ENCODE measurements at places on chromosomes 3 and 15.

DNA sequence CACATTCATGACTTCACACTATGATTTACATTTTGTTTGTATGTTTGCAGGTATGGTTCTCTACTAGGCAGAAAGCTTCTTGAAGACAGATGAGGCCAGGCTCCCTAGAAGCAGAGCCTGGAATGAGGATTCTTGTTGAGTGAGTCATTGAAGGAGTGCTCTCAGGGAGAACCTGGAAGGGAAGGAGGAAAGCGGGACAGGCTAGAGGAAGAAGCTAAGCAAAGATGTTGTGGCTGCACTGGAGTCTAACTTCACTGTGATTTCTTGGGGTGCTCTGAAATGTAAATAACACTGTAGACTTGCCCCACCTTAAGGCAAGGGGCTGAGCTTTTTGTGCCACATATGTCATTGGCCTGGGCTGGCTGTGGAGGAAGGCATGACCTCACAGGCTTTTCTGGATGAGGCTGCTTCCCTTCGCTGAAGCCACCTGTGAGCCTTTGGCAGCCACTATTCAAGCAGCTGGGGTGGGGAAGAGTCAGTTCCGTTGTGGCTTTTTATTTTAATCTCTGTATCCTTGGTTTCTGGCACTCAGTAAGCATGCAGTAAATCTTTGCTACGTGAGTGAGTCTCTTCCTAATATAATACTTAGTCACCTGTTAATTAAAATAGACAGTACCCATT is 307.3 kb downstream of the SV2B start:
- peaks cover 20% of the 10 kb centered on the region for H3K4me1 ChIP-seq
- peak overlapping the region; percentile 26 for H3K4me3 ChIP-seq
- peak; percentile 41 for DNase-seq
- H3K36me3 ChIP-seq = peaks cover 9% of the 10 kb centered on the region

DNA sequence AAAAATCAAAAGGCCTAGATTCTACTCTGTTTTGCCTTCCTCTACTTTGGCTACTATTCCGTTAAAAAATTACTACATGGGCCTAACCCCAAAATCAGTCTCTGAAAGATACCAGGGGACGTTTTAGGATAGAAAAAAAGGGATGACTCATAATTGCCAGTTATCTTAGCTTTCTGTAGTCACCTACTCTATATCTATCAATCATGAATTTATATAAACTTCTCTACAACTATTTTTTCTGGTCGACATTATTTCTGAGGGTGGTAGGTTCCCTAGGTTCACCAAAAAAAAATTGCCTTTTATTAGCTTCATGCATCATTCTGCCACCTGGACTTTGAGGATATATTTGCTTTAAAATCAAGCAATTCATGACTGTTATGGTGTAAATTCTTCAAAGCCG is 36.5 kb downstream of the RAF1 start:
- peaks cover 30% of the 10 kb centered on the region for H3K4me1 ChIP-seq
- no peak overlapping the region for H3K4me3 ChIP-seq
- no peaks in the 10 kb centered on the region for H3K27me3 ChIP-seq
- peaks cover 3% of the 10 kb centered on the region for H3K36me3 ChIP-seq
- no peak for DNase-seq

DNA sequence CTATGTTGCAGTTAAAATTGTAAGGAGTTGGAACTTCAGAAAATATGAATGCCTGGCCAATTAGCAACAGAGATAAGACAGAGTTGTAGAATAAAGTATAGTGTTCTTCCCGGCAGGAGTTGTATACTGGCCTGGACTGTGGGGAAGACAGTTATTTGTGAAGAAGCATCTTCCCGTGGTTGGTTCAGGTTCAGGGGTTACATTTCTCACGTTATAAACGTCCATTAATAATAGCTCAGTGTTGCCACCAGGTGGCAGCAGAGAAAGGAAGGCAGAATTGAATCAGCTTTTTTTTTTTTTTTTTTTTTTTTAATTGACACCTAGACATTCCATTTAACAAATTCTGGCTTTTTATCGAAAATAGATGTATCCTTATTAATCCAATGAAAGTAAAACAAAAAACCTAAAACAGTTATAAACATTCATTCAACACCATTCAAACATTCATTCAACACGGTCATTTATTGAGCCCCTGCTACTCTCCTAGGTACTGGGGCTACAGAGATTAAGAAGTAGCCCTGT is 66.4 kb upstream of the NR2E3 start:
- H3K4me3 ChIP-seq = no peak overlapping the region
- H3K27me3 ChIP-seq = no peaks in the 10 kb centered on the region
- no peaks in the 10 kb centered on the region for H3K36me3 ChIP-seq
- peak; percentile 40 for DNase-seq
- H3K4me1 ChIP-seq = peaks cover 1% of the 10 kb centered on the region

DNA sequence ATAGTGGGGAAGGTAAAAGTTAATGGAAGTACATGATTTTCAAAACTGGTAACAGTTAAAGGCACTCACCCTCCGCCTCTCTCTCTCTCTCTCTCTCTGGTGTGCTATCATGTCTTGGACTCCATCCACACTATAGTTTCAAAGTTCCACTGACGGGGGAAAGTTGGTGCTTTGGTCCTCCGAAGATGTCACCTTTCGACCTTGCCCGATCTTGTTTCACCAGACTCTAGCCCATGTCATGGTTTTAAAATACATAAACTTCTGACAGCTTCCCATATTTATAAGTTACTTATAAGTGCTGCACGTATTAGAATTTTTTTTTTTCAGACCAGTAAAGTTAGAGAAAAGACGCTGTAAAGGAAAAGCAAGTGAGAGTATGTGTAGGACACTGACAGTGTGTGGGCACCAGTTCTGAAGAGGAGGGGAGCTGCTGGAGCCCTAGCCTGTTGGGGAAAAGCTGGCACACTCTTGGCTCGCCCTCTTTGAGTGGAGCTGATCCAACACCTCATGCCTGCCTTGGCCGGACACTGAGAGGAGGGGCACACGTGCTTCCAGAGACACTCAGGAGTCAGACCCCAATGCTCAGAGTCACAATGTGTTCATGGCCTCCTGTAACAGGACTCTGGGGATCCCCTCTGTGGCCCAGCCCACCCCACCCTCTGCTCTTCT is 200.5 kb upstream of the TPM1 start:
- no peaks in the 10 kb centered on the region for H3K4me1 ChIP-seq
- H3K36me3 ChIP-seq = no peaks in the 10 kb centered on the region
- H3K27me3 ChIP-seq = peaks cover 3% of the 10 kb centered on the region
- no peak for DNase-seq

DNA sequence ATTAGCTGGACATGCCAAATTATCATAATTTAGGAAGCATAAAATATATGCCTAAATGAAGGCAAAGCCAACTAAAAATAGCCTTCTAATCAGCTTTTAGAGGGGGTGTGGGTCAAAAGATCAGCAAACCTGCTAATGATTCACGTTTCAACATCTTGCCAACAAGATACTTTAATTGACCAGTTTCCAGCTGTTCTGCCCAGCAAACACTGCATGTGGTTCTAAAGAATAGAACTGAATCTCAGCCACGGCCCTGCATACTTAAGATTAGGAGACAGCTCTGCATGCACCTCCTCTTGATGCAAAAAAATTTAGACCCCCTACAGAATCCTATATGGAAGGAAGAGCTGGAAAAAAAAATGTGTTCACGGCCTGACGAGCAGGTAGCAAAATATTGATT is 500.5 kb downstream of the TBL1XR1 start:
- no peaks in the 10 kb centered on the region for H3K4me1 ChIP-seq
- no peaks in the 10 kb centered on the region for H3K27me3 ChIP-seq
- H3K27ac ChIP-seq = no peak overlapping the region
- no peaks in the 10 kb centered on the region for H3K36me3 ChIP-seq
- no peak for DNase-seq
- H3K4me3 ChIP-seq = no peak overlapping the region

DNA sequence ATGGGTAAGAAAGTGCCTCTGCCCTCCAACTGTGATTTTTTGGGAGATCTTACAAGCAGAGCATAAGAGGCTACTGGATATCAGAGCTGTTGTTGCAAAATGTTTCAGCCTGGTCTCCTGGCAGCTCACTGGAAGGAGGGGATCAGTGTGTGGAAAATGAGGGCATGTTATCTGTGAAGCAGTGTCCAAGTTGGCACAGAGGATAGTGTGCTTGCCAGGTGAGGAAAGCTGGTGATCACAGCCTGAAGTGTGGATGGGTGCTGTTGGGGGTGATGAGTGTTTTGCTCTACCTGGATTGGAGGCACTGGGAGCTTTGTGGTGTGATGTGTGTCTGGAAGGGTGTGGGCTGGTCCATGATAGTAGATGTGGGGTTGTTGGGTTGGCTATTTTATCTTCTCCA is 69.3 kb downstream of the MCTP2 start:
- H3K4me1 ChIP-seq = peaks cover 54% of the 10 kb centered on the region
- H3K27ac ChIP-seq = peak overlapping the region; percentile 40
- no peak for DNase-seq
- no peaks in the 10 kb centered on the region for H3K27me3 ChIP-seq
- H3K4me3 ChIP-seq = no peak overlapping the region

- peak overlapping the region; percentile 93 for H3K4me3 ChIP-seq
- peaks cover 20% of the 10 kb centered on the region for H3K4me1 ChIP-seq
- H3K36me3 ChIP-seq = peaks cover 7% of the 10 kb centered on the region
- peak; percentile 58 for DNase-seq
- H3K27me3 ChIP-seq = no peaks in the 10 kb centered on the region
These were observed 1.1 kb downstream of the RAF1 start for GRCh38 chr3:12662593-12663400.

GRCh38 chr15:85583923-85584390 is 203.6 kb downstream of the AKAP13 start:
- DNase-seq = no peak
- H3K4me1 ChIP-seq = peaks cover 54% of the 10 kb centered on the region
- no peaks in the 10 kb centered on the region for H3K27me3 ChIP-seq

- H3K4me3 ChIP-seq = no peak overlapping the region
- no peak overlapping the region for H3K27ac ChIP-seq
- peaks cover 45% of the 10 kb centered on the region for H3K27me3 ChIP-seq
- H3K36me3 ChIP-seq = no peaks in the 10 kb centered on the region
These were observed 217.6 kb upstream of the IL12A start for GRCh38 chr3:159770998-159771397.

- no peak overlapping the region for H3K27ac ChIP-seq
- DNase-seq = no peak
- no peaks in the 10 kb centered on the region for H3K27me3 ChIP-seq
- no peak overlapping the region for H3K4me3 ChIP-seq
These were observed 302.2 kb downstream of the FOXP1 start for GRCh38 chr3:71281280-71281679.

- no peaks in the 10 kb centered on the region for H3K4me1 ChIP-seq
- H3K36me3 ChIP-seq = no peaks in the 10 kb centered on the region
- no peaks in the 10 kb centered on the region for H3K27me3 ChIP-seq
- no peak for DNase-seq
- no peak overlapping the region for H3K4me3 ChIP-seq
These were observed 348.4 kb upstream of the PLSCR5 start for GRCh38 chr3:146953511-146953981.

DNA sequence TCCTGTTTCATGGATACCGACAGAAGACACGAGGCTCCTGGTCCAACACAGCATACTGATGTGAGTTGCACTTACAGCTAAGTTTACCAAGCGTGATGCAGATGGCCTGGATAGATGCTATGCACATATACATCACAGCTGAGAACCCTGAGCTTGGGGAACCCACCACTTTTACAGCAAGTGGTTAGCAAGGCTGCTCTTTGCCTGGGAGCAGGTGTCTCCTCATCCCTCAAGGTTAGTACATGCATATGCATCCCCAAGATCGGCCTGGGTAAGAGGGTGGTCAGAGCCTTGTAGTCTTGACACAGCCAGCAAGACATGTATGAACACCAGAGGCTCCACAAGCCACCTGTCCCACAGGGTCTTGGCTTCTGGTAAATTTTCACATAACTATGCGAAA is 28.3 kb downstream of the LRRC2 start:
- DNase-seq = no peak
- H3K4me1 ChIP-seq = peaks cover 31% of the 10 kb centered on the region
- H3K4me3 ChIP-seq = peak overlapping the region; percentile 60
- no peaks in the 10 kb centered on the region for H3K36me3 ChIP-seq
- peaks cover 33% of the 10 kb centered on the region for H3K27me3 ChIP-seq

DNA sequence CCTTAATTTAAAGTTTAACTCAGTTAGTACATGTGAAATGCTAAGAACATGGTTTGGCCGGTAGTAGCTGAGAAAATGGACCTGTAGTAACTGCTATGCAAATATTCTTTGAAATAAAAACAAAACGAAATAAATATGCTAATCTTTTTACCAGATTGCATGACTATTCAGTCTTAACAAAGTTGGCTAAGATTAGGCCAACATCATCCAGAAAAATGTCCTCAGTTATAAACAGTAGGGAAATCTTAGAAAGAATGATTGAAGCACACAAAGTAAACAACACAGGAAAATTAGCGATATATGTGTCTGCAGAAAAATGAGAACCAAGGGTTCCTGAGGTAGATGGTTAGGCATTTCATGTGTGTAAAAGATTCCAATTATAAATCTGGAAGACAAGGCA is 832.1 kb downstream of the TUSC7 start:
- H3K4me1 ChIP-seq = no peaks in the 10 kb centered on the region
- no peaks in the 10 kb centered on the region for H3K36me3 ChIP-seq
- DNase-seq = no peak

DNA sequence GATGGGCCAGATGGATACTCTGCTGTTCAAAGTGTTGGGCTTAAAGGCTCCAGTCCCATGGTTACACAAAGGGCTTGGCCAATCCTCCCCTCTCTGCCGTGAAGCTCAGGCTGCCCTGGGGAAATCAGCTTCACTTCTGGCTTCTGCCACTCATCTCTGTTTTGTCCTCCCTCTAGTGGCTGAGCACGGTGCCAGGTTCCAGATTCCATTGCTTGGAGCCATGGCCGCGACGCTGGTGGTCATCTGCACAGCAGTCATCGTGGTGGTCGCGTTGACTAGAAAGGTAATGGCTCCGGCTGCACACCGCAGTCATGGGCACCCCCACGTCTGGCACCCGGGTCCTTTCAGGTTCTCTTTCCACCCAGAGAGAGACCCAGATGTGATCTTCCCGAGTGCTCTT is 5.6 kb downstream of the TIGIT start:
- H3K4me3 ChIP-seq = no peak overlapping the region
- H3K36me3 ChIP-seq = peaks cover 3% of the 10 kb centered on the region
- peaks cover 9% of the 10 kb centered on the region for H3K4me1 ChIP-seq
- no peak for DNase-seq
- no peaks in the 10 kb centered on the region for H3K27me3 ChIP-seq

DNA sequence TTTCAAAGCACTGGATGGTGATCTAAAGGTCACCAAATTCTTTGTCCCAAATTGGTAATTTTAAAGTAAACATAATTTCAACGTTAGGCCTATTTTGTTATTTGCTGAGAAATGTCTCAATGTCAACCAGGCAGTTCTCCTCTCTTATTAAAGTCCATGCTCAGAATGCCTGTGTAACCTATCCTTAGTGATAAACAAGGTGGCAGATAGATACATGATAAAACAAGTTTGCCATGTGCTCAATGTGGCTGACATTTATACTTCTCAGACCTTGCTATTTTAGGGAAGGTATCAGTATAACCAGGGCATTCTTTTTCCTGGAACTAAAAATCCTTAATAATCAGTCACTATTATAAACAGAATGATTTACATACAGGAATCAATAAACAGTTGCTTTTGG is 8.5 kb downstream of the MBNL1 start:
- H3K27me3 ChIP-seq = no peaks in the 10 kb centered on the region
- H3K27ac ChIP-seq = no peak overlapping the region
- peaks cover 66% of the 10 kb centered on the region for H3K4me1 ChIP-seq
- peak overlapping the region; percentile 17 for H3K4me3 ChIP-seq
- no peak for DNase-seq
- peaks cover 25% of the 10 kb centered on the region for H3K36me3 ChIP-seq

- no peak for DNase-seq
- H3K27me3 ChIP-seq = no peaks in the 10 kb centered on the region
- H3K4me1 ChIP-seq = peaks cover 2% of the 10 kb centered on the region
- no peak overlapping the region for H3K4me3 ChIP-seq
These were observed 917.5 kb downstream of the FHIT start for GRCh38 chr3:60333710-60334109.

GRCh38 chr15:87730706-87731105 is 525.8 kb downstream of the NTRK3 start:
- DNase-seq = no peak
- H3K27ac ChIP-seq = no peak overlapping the region
- H3K4me3 ChIP-seq = no peak overlapping the region
- H3K36me3 ChIP-seq = no peaks in the 10 kb centered on the region
- peaks cover 14% of the 10 kb centered on the region for H3K27me3 ChIP-seq
- no peaks in the 10 kb centered on the region for H3K4me1 ChIP-seq
